ENCODE measurements at places on chromosomes 11 and 22.

DNA sequence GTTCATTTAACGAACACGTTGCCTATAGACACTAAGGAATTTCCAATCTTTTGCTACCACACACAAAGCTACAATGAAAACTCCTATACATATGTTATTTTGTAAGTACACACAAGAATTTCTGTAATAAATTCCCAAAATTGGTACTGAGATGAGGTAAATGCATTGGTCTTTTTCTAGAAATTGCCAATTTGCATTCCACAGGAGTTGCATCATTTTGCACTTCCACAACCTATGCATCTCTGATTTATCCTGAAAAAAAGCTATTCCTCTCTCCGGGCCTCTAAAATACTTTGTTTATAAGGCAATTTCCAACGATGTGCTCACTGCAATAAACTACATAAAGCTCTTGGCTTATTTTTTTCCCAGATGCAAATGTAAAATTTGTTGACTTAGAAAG lies 24.9 kb downstream of the IMMP1L start:
- DNase-seq: peak; percentile 6

GRCh38 chr22:27267145-27267544 lies 534.4 kb downstream of the MN1 start:
- peak; percentile 35 for DNase-seq

GRCh38 chr22:50141891-50142363 lies 28.6 kb upstream of the PANX2 start:
- no peak for DNase-seq

DNA sequence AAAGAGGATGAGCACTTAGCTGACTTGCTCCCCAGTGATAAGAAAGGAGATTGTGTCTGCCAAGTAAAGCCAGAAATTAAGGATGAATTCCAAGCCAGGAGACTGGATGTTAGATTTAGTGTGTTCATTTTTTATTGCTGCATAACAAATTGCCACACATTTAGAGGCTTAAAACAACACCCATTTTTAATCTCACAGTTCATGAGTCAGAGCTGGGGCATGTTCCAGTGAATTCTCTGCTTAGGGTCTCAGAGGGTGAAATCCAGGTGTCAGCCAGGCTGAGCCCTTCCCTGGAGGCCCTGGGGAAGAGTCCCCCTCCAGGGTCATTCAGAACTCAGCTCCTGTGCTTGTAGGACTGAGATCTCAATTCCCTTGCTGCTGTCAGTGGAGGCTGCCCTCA lies 352.8 kb downstream of the BUD13 start:
- DNase-seq: no peak

- no peak for DNase-seq
Observed at GRCh38 chr11:748007-748359, 719 bp downstream of the TALDO1 start.

GRCh38 chr11:86440843-86441242 lies 66.2 kb downstream of the CCDC81 start:
- no peak for DNase-seq

GRCh38 chr22:21642584-21643448 lies 714 bp downstream of the SDF2L1 start:
- peak; percentile 56 for DNase-seq

GRCh38 chr11:61114913-61115312 lies 12.6 kb downstream of the CD5 start:
- DNase-seq: no peak

GRCh38 chr22:46854125-46854870 lies 91.8 kb downstream of the TBC1D22A start:
- DNase-seq: no peak

GRCh38 chr11:43547889-43548381 lies 132.6 kb upstream of the HSD17B12 start:
- no peak for DNase-seq

- DNase-seq: no peak
Observed at GRCh38 chr11:119389611-119390254, 8.2 kb upstream of the USP2 start.

DNA sequence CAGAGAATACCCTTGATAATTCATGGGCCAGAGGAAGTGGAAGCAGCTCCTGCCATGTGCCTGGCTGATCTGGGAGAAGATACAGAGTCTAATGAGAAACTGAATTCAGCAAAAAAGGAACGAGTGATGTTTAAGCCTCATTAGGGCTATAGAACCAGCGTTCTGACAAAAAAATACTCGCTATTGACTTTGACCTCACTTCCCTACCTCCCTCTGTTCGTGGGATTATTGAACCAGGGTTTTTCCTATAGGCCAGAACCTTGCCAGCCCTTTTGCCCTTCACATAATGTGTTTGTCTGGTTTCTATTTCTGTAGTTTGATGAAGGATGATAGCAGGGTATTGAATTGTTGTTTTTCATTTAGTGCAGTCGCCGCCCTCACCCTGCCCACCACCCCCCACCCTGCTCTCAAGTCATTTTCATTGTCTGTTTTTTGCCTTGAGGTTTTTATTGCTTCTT lies 7.6 kb upstream of the RBFOX2 start:
- no peak for DNase-seq

- DNase-seq: no peak
Observed at GRCh38 chr11:62428871-62429560, 10.2 kb downstream of the SCGB1A1 start.

DNA sequence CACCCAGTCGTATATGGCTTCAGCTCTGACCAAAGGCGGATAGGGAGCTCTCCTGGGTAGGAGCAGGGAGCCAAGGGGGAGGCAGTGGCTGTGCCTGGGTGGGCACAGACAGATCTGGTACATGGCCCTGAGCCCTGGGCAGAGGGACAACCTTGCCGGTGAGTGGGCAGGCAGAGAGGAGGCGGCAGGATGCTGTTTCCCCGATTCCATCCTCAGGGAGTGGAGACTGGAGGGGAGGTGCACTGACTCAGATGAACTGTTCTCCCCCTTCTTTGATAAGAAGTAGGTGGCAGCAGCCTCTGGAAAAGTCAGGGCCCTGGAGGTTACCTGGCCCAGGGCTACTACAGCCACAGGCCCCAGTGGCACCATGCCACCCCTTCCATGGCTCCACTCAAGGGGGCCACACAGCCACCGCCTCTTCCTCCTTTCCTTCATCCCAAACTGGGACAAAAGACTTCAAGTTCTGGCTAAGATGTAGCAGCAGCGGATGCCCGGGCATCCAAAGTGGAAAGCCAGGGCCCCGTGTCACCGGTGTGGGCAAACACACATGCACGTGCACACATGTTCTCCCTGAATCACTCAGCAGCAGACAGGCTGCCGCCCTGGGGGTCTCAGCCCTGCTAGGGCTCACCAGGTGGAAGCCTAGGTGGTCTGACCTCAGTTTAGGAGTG lies 13.4 kb downstream of the CXCR5 start:
- no peak for DNase-seq

DNA sequence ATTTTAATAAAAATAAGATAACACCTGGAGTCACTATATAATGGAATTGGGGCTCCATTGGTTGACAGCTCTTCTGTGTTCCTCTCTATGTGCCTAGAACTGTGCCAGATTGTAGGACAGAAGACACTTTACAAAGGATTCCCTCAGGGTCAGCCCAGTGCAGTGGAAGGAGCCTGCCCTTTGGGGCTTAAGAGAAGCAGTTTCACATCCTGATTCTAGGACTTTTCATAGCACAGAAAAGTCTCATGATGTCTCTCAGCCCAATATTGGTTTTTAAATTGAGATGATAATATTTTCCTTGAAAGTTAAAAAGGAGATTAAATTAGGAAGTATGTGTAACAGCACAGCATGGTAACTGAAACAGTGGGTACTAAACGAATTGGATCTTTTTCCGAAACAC lies 7.1 kb downstream of the PLAAT4 start:
- DNase-seq: no peak

GRCh38 chr11:95143106-95143681 lies 53.5 kb downstream of the ENDOD1 start:
- DNase-seq: peak; percentile 77

All from fibroblast of skin of back (primary cell).